ENCODE measurements at places on chromosomes 4 and X.

- no peak for DNase-seq
Observed at GRCh38 chrX:97787849-97788248, 904.1 kb downstream of the RPA4 start.

DNA sequence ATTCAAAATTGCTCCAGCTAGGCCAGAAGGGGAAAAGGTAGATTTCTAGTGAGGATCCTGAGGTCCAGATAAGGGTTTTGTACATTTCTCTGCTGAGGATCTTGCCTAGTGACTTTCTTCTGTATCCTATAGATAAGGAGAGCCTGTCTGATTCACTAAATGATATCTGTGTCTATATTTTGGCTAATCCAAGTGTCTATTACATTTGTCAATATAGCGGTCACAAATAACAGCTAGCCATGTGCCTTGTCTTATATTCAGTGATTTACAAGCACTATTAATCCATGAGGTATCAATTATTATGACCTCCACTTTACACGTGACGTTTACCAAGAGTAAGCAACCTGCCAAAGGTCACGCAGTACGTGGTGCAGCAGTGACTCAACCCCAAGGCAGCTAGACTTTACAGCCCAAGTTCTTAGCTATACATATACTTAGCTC lies 41.6 kb downstream of the TMEM165 start:
- no peak for DNase-seq

- no peak for DNase-seq
Observed at GRCh38 chrX:39047174-39047573, 245.9 kb downstream of the MID1IP1 start.

DNA sequence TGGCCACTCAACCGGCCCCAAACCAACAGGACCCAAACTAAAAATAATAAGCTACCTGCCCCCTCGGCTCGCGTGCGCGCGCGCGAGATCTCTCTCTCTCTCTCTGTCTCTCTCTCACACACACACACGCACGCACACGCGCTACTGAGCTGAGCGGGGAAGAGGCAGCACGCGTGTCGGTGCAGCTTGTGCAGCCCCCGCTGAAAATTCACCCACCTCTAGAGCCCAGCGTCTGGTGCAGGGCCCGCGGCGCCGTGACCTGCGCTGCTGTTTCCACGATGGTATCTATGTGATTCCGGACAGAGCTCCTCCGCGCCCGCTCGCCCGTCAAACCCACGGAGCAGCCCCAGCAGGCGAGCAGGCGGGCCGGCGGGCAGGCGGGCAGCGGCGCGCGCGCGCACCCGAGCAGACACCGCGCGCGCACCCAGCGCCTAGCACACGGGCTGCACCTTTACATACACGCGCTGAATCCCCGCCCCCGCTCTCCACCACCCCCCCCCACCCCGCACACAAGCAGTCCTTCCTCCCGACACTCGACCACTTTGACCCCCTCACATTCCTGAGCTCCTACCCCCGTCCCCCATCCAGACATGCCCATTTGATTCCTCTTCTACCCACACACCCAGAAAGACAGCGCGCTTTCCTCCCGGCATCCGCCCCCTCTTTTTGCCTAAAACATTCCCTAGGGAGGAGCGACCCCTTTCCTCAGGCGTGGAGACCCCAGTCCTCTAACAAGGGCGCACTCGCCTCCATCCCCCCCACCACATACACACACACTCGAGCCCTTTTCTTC lies 1.0 kb downstream of the SLITRK4 start:
- DNase-seq: no peak

GRCh38 chr4:44760142-44760898 lies 34.0 kb upstream of the GNPDA2 start:
- DNase-seq: peak; percentile 40

DNA sequence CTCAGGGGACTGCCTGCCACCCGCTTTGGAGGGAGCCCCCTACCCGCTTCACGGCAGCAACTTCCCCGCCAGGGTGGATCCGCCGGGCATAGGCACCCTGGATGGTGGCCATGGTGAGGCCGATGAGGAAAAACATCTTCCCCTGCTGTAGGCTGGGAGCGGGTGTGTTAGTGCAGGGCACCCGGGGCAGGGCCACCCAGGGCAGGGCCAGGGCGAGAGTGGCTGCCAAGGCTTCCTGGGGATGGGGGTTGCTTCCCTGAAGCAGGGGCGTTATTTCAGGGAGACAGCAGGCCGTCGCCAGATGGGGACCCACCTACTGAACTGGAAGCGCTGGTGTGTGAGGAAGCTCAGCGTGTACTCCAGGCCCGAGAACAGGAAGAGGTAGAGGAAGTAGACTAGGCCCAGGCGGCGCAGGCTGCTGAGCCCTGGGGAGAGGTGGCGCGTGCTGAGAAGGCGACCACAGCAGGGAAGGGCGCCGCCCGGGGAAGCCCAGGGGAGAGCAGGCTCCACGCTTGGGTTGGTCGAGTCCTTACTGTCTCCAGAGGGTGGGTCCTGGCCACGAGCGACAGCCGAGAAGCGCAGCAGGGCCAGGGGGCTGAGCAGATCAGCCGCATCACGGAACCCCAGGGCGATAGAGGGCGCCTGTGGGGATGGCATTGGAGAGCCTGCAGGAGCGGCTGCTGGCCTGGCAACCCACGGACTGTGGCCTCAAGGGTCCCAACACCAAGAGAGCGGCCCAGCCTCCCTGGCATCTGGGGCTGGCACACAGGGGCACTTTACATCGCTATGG lies 31.5 kb downstream of the NOP14 start:
- peak; percentile 81 for DNase-seq

DNA sequence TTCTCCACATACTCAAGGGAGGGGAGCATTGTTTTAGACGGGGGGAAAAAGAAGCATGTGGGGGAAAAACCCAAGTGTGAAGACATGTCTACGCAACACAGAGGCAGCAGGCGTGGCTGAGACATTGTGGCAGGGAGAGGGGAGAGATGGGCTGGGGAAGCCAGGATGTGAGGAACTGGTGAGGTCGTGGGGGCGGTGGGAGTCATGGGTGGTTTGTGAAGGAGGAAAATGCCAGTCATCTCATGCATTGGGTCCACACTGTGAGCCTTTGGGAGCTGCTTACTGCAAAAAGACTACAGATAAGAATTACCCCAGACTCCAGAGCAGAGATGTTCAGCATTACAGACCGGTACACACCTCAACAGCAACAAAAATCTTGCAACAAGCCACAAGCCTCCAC lies 2.1 kb downstream of the JAKMIP1 start:
- DNase-seq: peak; percentile 5

- no peak for DNase-seq
Observed at GRCh38 chr4:150805183-150806025, 209.7 kb downstream of the LRBA start.
